ENCODE measurements at places on chromosomes 6 and 20.
A peak's percentile ranks its signal among the peaks of the same experiment; 100 is the strongest.

- no peak for DNase-seq
These were observed 47.9 kb upstream of the IL17A start for GRCh38 chr6:52138284-52138683.

DNA sequence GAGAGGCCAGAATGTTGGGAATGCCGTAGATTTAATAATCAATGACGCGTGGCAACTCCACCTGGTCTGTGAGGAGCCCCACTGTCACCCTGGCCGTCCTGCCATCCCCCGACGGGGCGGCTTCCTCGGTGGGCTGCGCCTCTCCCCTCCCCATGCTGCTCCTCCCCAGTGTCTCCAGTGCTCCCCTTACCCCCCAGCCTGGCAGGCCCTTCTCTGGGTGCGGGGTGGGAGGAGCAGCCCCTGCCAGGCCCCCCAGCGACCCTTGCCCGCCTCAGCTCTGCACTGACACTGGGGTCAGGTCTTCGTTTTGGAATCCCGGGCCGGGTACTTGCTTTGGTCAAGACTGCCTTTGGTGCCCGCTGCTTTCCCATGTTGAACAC lies 82.3 kb upstream of the FRMD1 start:
- no peak for DNase-seq

- DNase-seq: no peak
These were observed 963 bp downstream of the FOXF2 start for GRCh38 chr6:1390133-1390945.

DNA sequence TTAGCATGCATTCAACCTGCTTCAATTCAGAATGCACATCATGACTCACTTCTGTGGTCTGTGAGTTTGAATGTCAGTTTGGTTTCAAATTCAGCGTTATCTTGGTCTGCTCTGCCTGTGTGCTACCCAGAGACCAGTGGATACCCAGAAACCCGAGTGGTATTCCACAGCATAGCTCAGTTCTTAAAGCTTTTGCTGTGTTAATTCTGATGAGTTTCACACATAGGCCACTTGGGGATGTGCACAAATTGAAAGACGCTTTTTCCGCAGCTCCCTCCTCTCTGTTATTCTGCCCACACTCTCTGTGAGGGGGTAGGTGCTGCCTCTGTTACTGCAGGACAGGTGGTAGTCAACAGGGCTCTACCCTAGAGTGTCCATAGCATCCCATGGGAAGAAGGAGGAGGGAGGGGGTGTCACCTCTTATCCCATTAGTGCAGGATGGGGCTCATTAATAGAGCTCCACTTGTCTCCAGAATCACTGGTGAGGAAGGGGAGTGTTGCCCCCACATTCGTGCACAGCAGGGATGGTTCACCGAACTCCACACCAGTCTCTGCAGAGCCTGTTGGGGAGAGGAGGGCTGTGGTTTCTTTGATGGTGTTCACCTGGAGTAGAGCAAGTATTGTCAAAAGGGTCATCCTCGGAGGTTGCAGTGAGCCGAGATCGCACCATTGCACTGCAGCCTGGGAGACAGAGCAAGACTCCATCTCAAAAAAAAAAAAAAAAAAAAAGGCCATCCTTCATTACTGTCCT lies 29.2 kb upstream of the SDCBP2 start:
- peak; percentile 40 for DNase-seq

- no peak for DNase-seq
These were observed 43.4 kb upstream of the TFAP2A start for GRCh38 chr6:10458287-10458686.

DNA sequence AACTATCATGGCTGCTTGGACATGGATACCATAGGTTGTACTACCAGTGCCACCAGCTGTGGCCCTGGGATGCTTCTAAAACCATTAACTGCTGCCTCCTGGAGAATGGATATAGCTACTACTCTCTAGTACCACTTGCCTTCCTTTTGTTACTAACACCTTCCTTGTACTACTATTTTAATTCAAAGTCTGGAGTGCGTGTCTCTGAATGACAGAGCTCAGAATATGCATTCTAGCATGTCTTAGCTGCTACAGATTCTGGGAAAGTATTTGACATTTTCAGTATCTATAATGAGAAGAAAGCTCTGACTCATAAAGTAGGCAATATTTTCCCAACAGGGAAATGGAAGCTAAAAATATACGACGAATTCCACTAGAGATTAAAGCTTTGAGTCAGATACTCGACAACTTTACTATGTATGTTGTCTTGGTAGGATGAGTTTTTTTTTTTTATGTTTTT lies 112.3 kb downstream of the PFDN4 start:
- no peak for DNase-seq

- DNase-seq: no peak
These were observed 216.2 kb upstream of the PRDM1 start for GRCh38 chr6:105869835-105870440.

- no peak for DNase-seq
These were observed 29.7 kb upstream of the TMX4 start for GRCh38 chr20:8049310-8049709.

DNA sequence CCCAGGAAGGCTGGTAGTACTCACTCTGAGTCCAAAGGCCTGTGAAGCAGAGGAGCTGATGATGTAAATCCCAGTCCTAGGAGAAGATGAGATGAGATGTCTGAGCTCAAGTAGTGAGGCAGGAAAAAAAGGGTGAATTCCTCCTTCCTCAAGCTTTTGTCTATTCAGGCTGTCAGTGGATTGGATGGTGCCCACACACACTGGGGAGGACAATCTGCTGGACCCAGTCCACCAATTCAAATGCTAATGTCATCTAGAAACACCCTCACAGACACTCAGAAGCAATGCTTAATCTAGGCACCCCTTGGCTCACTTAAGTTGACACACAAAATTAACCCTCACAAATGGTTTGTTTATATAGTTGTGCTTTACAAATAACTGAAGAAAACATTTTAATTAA lies 94.6 kb downstream of the CD109 start:
- no peak for DNase-seq

- no peak for DNase-seq
These were observed 137.3 kb upstream of the SNX9 start for GRCh38 chr6:157685596-157686280.

DNA sequence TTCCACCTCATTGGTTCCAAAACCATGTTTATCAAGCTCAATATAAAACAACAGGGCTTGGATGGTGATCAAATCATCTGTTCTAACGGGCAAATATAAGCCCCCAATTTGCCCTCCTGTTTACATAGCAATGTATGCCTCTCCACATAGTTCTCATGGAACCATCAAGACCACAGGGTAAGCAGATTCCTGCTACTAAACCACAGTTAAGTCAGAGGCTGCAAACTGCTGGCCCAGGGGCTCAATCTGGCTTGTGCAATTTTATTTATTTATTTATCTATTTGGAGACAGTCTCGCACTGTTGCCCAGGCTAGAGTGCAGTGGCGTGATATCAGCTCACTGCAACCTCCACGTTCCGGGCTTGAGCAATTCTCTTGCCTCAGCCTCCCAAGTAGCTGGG lies 18.9 kb upstream of the MTHFD1L start:
- no peak for DNase-seq

- DNase-seq: no peak
These were observed 14.4 kb upstream of the TRIB3 start for GRCh38 chr20:366041-366718.

DNA sequence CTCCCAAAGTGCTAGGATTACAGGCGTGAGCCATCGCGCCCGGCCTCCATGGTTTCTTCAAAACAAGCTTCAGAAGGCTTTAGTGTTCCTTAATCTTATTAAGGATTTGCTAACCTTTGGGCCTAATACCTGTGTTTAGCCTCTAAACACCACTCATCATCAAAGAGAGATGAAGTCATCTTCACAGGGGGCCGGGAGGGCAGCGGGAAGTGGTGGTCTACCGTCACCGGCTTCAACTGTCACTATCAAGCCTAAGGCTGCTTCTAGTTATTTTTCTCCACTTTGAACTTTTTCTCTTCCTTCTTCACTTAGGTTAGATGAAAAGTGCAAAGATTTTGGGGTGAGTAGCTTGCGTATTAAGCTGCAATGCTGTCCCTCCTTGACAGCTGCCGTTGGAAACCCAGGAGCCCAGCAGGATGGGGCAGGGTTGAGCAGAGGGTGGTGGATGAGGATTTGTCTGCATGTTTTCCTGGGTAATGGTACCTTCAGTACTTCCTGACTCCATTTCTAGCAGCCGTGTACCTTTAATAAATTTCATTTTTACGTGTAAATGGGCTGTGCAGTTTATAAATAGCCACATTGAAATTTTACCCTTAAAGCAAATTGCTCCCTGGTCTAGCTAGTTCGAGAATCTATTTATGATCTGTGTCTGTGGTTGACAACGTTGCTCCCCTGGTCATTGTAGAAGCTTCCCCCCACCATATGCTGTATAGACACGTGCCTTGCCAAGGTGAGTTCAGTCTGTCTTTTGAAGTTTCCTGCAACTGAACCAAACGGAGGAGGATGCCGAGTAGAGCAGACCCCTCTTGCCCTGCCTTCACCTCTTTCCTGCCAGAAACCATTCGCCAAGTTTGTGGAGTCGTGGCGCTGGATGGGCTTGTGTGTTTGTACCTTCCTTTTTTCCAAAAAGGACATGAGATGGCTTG lies 64.8 kb downstream of the SYNJ2 start:
- DNase-seq: peak; percentile 20

GRCh38 chr6:53284901-53285300 lies 63.8 kb downstream of the ELOVL5 start:
- no peak for DNase-seq

- no peak for DNase-seq
These were observed 98.1 kb upstream of the PTPN1 start for GRCh38 chr20:50412069-50412468.

DNA sequence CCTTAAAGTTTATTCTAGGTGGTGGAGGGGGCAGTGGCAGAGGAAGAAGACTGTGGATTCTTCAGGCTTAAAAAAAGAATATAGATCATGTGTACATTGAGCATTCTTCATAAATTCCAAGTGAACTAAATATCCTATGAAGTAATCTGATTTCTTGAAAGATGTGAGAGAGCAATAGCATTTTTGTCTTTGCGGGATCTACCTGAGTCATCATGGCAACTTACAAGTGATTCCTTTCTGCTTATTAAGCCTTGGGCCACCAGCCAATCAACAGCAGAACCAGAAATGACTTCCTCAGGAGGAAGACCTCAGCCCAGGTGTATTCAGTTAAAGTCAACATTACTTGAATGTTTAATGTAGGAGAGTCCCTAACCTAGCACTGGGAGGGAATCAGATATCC lies 756.9 kb downstream of the TFAP2A start:
- DNase-seq: no peak

- DNase-seq: no peak
These were observed 529.3 kb downstream of the KIF16B start for GRCh38 chr20:16043931-16044330.

DNA sequence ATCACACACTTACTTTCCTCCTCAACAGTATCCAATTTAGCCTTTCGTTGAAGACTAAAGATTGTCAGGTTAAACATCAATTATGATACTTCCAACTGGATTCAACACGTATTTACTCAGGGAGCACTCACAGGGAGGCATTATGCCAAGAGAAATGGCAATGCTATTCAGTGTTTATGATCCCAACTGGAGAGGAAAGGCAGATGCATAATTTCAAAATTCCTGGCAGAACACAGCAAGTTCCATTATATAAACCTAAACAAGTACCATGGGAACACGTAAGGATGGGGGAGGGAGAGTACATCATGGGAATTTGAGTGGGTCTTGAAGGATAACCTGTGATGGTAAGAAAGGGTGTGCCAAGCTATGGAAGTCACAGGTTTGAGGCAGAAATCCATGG lies 112.7 kb downstream of the ISM1 start:
- DNase-seq: no peak

DNA sequence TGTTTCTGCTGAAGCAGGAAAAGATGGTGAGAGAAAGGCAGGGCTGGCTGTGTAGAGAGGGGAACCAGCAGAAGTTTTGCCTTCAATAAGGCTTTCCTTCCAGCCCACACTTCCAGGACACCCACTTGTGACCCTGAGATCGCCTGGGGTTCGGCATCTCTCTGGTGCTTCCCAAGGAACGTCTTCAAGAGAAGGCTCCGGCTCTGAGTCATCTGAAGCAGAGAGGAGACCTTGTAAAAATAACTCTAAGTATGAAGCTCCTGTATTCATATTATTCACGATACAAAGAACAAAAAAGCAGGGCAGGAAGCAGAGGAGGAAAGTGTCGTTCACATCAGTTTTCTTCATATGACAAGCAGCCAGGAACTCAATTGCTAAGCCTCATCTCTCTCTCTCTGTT lies 95.4 kb upstream of the MRPS10 start:
- no peak for DNase-seq

DNA sequence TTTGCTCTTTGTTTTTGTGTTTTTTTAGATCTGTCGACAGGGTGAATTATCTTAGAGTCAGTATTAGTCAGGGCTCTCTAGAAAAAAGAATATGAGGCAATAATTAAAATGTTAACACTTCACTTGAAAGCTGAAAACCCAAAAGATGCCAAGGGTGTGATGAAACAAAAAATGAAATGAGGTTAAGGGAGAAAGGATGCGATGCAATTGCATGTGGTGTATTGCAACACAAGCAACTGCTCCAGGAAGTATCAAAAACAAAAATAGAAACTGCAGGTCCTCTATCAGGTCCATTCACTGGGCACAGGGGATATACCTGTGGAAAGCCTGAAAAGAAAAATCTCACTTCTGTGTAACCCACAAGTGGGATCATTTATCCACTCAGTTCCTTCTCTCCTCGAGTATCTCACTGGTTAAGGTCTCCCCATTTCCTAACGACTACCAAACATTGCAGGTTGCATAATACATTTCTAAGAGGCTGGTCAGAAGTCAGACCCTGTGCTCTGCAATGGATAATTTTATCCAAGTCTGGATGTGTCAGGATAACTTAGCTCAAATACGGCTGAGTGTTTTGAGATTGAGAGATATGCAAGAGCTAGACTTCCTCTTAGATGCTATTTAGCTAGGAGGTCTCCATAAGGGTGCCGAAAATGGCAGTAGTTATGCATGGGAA lies 257.7 kb upstream of the GJE1 start:
- no peak for DNase-seq

DNA sequence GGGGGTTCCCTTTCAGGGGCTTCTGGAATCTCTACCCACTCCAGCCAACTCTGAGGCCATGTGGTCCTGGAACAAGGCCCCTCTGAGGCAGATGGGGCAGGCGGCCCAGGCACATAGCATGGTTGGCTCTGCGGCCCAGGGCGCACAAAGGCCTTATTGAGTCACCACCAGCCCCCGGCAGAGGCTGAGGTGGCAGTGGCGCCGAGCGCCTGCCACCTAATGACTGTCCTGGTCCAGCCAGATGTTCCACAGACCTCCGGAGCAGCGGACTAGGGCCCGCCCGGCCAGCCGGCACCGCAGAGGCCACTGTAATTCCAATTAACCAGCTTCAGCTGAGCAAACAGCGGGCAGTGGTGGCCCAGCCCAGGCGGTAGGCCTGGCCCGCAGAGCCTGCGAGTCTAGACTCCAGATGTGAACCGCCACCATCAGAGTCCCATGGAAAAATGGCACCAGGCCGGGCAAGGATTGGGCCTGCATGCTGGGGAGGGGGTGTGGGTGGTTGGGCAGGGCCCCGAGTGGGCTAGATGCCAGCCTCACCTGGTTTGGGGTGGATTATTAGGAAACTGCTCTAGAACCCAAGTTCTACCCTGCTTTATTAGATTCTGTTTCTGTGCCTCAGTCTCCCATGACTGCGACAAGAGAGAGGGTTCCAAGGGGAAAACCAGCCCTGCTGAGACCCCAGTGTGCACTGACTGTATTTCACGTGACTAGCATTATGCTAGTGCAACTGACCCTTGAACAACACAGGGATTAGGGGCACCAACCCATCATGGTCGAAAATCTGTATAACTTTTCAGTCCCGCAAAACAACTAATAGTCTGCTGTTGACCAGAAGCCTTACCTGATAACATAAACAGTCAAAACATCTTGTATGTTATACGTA lies 34.1 kb upstream of the ID1 start:
- no peak for DNase-seq

- DNase-seq: peak; percentile 55
These were observed 19.4 kb upstream of the MRGBP start for GRCh38 chr20:62776692-62777527.

GRCh38 chr20:45097485-45098102 lies 3.3 kb downstream of the KCNS1 start:
- peak; percentile 37 for DNase-seq

Data from stimulated activated CD4-positive, alpha-beta T cell treated with anti-CD3 and anti-CD28 coated beads, Interleukin-2, amount 100 ng/mL, for 24 hours (primary cell).